Stimulated activated CD4-positive, alpha-beta T cell treated with anti-CD3 and anti-CD28 coated beads, Interleukin-15, amount 100 ng/mL, for 1 hour (primary cell): ENCODE measurements at places on chromosomes 4 and X.

- no peak for DNase-seq
These were observed 81.2 kb downstream of the SPRY1 start for GRCh38 chr4:123477711-123478209.

GRCh38 chr4:54139332-54139731, 39.4 kb downstream of the GSX2 start:
- DNase-seq = no peak

DNA sequence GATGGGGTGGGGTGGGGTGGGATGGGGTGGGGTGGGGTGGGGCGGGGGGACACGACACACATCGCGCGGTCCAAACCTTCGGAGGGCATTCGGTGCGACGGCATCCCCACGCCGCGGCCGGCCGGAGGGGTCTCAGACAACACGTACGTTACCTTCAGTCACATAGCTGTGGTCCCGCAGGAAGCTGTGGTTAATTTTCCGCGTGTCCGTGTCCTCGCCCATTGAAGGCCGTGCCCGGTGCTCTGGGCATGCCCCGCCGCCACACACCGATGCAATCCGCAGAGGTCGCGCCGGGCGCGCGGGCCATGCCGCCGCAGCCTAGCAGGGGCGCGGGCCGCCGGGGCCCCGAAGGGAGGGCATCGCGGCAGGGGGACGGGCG, 417 bp downstream of the PPP2R2C start:
- no peak for DNase-seq

DNA sequence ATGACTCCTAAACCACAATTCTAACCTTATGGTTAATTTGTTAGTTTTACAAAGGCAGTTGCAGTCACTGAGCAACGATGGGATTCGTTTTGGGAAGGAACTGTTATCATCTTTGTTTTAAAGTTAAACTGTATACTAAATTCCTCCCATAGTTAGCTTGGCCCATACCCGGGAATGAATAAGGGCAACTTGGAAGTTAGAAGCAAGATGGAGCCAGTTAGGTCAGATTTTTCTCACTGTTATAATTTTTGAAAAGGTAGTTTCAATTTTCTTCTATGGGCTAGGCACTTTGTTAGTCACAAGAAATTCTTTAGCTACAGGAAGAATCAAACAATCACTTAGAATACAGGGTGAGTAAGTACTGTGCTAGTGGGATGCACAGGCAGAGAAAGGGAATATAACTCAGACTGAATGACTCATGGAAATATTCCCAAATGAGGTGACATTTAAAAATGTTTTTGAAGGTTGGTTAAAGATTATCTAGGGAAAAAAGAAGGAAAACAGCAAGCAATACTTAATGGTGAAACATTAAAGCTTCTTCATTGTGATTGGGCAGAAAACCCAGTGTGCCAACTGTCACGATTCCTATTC, 153.6 kb downstream of the MAGEB17 start:
- no peak for DNase-seq

DNA sequence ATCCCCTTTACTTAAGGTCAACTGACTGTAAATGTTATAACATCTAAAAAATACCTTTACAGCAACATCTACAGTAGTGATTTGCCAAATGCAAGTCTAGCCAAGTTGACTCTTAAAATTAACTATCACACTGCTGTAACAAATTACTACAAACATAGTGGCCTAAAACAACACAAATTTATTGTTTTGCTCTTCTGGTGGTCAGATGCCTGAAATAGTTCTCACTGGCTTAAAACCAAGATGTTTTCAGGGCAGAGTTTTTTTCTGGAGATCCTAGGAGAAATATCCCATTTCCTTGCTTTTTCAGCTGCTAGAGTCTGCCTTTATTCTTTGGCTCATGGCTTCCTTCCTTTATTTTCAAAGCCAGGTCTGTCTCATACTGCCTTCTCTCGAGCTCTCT, 120.5 kb downstream of the ADGRL3 start:
- no peak for DNase-seq

DNA sequence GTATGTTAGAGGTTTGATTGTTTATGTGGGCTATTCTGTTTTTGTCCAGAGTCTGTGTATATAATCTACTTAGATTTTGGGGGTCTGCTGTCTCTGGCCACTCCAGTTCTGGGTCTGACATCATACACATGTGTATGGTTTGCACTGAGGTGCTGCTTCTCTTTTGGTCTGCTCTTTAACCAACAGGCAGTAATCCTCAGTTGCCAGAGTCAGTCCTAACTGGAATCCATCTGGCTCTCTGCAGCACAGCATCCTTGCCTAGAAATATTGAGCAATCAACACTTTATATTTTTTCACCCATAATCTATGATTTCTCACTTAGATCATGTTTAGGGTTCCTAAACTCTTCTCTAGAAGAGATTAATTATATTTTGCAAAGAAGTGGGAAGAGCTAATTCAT, 98.3 kb upstream of the SFRP2 start:
- DNase-seq = no peak

DNA sequence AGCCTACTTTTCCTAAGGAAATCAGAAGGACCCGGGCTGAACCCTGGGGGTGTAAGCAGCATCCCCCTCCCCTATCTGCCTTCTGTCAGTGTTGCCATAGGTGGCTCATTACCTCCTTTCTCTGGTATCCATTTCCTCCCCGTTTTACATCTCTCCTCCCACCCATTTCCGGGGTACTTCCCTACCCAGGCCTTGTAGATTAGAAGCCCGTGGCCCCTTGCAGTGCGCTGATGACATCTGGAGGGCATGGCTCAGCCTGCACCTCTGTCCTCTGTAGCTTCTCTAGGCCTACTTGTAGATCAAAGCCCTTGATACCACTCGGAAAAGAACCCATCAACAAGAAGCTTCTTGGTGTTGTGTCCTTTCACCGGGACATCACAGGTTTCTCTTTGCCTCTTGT, 71.8 kb downstream of the NBDY start:
- DNase-seq = peak; percentile 17
